ENCODE measurements at places on chromosomes 1 and 21. TPM values are rescaled to one million over a fixed set of nuclear protein-coding genes. Genes with fewer than 3 reads are reported as not detected.
A peak's percentile ranks its signal among the peaks of the same experiment; 100 is the strongest.

Gene SPATA21
- total RNA-seq, result not detected

Gene LCE2A
- total RNA-seq, result not detected

Gene SCAF4
- total RNA-seq, result 80.5 TPM

Gene RHCE
- total RNA-seq, result not detected

Gene FAM78B
- 0.64 TPM for total RNA-seq

Gene FCRL4
- 6.3 TPM for total RNA-seq

Gene FAM72B
- 0.98 TPM for total RNA-seq

Gene ZSWIM5
- 1.6 TPM for total RNA-seq

Gene OR2L5
- total RNA-seq, result not detected

Gene OR2AK2
- not detected for total RNA-seq

Gene SHISA4
- total RNA-seq, result 0.24 TPM

DNA sequence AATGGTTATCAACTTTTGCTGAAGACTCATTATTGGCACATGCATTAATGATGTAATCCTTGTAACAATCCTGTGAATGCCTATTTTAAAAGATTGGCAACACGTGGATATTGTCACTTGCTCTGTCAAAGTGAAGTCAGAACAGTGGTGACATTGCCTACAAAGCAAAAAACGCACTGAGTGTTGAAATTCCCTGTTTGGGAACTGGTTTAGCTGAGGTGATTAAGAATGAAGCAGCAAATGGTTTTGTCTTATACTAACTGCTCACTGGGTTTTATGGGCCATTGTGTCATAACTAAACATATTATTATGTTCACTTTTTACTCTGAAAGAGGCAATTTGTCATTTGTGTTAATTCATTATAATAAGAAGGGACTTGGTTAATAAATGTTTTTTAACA, 11.3 kb downstream of the OR14A16 start:
- DNase-seq, result no peak

- no peak for DNase-seq
Measured at GRCh38 chr1:181317261-181317930, 165.9 kb upstream of the CACNA1E start.

DNA sequence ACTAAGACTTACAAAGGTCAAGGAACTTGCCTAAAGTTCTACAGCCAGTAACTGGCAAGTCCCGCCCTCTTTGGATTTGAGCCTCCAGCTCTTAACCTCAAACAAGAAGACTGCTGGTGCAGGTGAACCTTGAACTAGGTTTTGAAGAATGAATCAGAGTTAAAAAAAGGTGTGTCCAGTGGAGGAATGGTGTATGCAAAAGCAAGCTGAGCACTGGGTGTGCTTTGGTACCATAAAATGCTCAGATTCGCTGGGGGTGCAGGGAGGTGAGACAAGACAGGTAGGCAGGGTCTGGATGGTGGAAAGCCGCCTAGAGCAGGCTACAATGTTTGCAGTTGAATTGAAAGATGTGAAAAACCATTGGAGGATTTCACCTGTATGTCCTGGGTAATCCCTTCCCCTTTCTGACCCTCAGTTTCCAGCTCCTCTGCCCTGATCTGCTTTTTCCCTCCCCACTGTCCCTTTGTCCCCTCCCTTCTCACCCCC, 39.8 kb downstream of the FOXD2 start:
- DNase-seq, result no peak

GRCh38 chr1:99768524-99769245, 2.2 kb upstream of the FRRS1 start:
- DNase-seq, result no peak

GRCh38 chr1:16111771-16112595, 38.5 kb upstream of the FAM131C start:
- no peak for DNase-seq

DNA sequence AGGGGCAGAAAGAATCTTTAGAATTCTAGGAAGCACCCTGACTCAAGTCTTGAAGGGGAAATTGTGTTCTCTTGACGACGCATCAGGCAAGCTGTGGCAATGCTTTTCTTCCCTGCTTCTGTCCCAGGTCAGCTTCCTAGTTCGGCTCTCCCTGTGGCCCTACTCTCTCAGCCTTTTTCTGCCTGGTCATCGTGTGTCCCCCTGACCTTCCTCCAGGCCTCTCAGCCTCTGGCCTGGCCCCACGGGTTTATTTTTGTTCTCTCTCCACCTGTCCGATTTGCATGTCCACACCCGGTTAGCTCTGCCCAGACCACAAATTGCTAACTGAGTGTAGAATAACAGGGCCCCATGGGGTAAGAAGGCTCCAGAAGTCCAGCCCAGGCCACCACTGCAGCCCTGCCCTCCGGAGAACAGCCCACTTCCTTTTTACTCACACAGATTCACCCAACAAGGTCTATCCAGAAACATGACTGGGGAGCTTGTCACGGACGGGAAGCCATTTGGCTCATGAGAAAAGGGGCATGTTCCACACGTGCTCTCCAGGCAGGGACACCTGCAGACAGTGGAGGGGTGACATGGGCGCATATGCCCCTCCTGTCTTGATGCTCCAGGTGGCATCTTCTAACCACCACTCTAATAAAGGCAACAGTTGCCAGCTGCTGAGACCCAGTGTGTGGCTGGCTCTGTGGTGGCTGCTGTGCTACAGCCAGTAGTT, 9.8 kb downstream of the KCNN3 start:
- peak; percentile 31 for DNase-seq

- DNase-seq, result no peak
Measured at GRCh38 chr1:41583658-41584547, 99.4 kb upstream of the EDN2 start.

- DNase-seq, result no peak
Measured at GRCh38 chr1:209692296-209692695, 12.3 kb upstream of the HSD11B1 start.

- DNase-seq, result no peak
Measured at GRCh38 chr1:202802998-202803932, 5.0 kb downstream of the KDM5B start.

DNA sequence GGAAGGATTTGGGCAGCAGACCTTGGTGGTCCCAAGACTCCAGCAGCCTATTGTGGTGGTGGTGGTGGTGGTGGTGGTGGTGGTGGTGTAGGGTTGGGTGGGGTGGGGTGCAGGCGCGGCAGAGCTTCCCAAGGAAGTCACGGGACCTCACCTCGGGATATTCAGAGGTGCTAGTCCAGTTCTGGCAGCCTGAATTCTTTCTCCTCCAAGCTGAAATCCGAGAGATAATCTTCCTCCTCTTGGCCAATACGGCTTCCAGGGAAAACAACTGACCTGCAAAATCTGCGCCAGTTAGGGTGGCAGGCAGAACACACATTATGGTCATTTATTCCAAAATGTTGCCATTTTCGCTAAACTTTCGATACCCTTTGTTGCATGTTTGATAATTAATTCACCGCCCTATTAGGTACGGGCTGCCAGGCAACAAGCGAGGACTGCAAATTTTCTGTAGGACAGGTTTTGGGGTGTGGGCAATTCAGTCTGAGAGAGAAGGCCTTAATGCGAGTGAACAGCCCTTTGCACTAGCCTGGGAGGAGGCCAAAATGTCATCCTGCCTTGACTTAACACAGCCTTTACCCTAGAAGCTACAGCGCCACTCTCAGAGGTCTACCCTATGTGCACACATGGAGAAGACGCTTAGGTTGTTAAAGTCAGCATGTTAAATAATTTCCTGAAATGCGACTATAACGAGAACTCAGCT, 33.2 kb upstream of the BSDC1 start:
- DNase-seq, result no peak

GRCh38 chr1:239805042-239805441, 286.6 kb upstream of the FMN2 start:
- no peak for DNase-seq

GRCh38 chr1:66571789-66572188, 37.8 kb downstream of the SGIP1 start:
- DNase-seq, result no peak

- no peak for DNase-seq
Measured at GRCh38 chr1:9262096-9262986, 27.8 kb downstream of the H6PD start.

- no peak for DNase-seq
Measured at GRCh38 chr1:184422490-184423233, 35.8 kb downstream of the C1orf21 start.

DNA sequence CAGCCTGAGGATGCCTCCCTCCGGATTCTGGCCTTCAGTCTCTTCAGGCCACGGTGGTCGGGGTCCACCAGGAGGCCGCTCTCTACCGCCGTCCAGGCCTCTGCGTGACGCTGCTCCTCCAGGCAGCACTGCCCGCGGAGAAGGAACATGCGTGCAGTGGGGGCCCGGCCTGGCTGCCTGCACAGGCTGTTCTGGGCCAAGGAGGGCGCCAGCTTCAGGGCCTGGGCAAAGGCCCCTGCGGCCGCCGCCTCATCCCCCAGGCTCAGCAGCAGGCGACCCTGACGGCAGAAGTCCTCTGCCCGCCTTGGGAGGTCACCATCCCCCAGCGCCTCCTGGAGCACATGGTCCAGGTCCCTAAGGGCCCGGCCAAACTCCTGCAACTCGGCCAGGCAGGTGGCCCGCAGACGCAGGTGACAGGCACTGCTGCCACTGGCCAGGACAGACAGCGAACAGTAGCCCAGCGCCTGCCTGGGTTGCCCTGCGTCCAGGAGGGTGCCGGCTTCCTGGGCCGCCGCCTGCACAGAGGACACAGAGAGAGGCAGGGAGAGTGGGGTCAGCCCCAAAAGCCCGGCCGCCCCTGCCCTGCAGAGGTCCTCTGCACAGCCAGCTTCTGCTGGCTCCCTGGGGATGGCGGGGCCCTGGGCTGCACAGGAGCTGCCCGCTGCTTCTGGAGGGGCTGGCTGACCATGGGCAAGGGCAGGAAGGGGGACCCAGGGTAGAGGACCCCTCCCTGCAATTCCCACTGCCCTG, 8.7 kb upstream of the MMEL1 start:
- DNase-seq, result no peak

DNA sequence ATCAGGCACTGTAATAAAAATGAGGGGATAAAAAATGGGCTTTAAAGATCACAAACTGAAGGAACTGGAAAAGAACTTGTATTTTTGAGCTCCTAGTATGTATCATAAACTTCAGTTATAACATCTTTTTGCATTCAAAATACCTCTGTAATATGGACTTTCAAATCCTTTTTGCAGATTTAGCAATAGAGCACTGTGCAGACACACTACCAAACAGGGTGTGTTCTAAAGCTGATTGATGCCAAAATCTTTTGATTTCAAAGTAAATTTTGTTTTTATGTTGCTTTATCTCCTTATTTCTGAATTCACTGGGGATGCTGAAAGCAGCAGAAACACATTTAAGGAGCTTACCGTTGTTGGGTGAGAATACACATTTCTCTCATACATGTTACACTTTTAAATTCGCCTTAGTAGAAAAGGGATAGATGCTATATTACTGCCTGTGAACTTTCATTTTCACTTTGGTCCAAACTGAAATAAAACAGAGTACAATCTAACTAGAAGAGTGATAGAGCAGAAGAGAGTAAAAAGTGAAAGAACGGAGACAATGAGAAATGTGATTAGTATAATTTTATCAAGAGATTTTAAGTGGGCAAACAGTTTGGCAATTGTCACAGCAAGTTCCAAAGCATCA, 1126.6 kb downstream of the BRINP3 start:
- DNase-seq, result no peak

DNA sequence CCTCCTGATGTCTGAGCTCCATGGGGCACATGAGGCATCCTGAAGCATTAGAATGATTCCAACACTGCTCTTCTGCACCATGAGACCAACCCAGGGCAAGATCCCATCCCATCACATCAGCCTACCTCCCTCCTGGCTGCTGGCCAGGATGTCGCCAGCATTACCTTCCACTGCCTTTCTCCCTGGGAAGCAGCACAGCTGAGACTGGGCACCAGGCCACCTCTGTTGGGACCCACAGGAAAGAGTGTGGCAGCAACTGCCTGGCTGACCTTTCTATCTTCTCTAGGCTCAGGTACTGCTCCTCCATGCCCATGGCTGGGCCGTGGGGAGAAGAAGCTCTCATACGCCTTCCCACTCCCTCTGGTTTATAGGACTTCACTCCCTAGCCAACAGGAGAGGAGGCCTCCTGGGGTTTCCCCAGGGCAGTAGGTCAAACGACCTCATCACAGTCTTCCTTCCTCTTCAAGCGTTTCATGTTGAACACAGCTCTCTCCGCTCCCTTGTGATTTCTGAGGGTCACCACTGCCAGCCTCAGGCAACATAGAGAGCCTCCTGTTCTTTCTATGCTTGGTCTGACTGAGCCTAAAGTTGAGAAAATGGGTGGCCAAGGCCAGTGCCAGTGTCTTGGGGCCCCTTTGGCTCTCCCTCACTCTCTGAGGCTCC, 11.1 kb upstream of the RASSF5 start:
- peak; percentile 31 for DNase-seq

GRCh38 chr1:64527165-64527564, 57.2 kb downstream of the CACHD1 start:
- no peak for DNase-seq

- no peak for DNase-seq
Measured at GRCh38 chr1:24154215-24154614, 11.3 kb upstream of the IL22RA1 start.

GRCh38 chr21:43290421-43291346, 121.9 kb downstream of the CRYAA start:
- DNase-seq, result no peak

DNA sequence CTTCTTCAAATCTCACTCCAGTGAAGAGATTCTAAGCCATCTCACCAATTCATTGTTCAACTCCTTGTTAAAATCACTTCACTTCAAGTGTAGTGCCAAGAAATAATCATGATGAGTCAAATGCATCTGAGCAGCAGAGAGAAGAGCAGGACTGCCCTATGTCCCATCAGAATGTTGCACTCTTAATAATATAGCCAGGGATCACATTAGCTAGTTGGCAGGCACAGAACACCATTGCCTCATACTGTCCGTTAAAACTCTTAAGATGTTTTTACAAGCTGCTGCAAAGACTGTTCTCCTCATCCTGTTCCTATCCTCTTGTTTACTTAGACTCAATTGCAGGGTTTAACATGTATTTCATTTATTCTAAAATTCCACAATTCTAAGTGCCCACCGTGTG, 432.9 kb downstream of the PLPP3 start:
- no peak for DNase-seq

GRCh38 chr1:174534789-174535188, 87.0 kb downstream of the GPR52 start:
- no peak for DNase-seq

GRCh38 chr1:236565530-236565929, 38.8 kb downstream of the HEATR1 start:
- no peak for DNase-seq

DNA sequence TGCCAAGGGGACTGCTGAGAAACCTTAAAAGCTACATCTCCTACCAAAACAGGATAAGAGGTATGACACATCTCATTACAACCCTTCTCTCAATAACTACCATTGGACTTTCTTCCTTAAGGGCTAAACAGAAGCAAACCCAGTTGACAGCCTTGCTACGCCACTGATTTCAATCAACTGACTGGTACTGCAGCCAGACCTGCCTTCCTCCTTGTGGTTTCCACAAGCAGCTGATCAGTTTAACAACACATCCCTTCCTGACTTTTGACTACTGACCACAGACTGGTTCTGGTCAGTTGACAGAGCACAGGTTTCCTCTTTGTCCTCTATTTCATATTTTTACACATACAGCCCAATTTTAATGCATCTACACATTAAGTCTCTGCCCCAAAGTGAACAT, 108.8 kb downstream of the ADAMTS1 start:
- DNase-seq, result no peak

DNA sequence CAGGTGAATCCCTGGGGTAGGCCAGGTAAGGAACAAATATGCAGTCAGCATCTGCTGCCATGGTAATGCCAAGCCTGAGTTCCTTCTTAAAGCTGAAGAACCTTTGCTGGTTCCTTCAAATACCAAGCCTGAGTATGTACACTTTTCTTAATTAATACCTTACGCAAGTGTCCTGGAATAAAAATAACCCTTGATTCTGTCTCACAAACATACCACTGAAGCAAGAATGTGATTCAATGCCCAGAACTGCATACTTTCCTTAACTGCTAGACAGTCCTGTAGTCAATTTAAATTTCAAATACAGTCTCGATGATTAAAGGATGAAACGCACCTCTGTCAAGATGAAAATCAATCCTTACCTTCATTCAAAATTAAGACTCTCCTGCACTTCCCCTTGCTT, 634.0 kb upstream of the CHRM3 start:
- DNase-seq, result no peak

Data from activated B cell treated with CpG ODN at 0.5 μM for 24 hours (primary cell).